ENCODE measurements at places on chromosomes 7 and 10. TPM values are rescaled to one million over a fixed set of nuclear protein-coding genes. Genes with fewer than 3 reads are reported as not detected.

GRCh38 chr7:111012799-111013675 lies 77.9 kb upstream of the LRRN3 start:
- no peak for DNase-seq

- DNase-seq = no peak
These were observed 761.9 kb downstream of the TYW1 start for GRCh38 chr7:67758551-67758950.

MTERF1 gene
- total RNA-seq = 9.6 TPM

CREB5 gene
- 4.7 TPM for total RNA-seq

GRCh38 chr10:69929575-69929974 lies 123.1 kb upstream of the MACROH2A2 start:
- no peak for DNase-seq

DNA sequence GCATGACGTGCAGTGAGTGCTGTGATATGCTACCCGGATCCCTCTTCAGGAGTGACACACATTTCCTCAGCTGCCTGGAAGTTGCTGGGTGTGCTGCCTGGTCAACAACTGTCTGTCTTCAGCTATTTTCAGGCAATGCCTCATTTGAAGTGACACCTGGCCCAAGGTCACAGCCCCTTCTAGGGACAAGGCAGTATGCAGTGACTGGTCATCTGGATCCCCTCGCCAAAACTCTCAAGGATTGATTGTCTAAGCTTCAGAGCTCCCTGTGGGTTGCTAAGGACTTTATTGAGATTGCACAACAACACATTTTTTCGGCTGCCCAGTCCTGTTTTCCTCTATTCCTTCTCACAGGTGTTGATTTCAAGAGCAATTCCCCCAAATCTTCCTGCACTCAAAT lies 108.8 kb downstream of the GNAI1 start:
- DNase-seq = no peak

DNA sequence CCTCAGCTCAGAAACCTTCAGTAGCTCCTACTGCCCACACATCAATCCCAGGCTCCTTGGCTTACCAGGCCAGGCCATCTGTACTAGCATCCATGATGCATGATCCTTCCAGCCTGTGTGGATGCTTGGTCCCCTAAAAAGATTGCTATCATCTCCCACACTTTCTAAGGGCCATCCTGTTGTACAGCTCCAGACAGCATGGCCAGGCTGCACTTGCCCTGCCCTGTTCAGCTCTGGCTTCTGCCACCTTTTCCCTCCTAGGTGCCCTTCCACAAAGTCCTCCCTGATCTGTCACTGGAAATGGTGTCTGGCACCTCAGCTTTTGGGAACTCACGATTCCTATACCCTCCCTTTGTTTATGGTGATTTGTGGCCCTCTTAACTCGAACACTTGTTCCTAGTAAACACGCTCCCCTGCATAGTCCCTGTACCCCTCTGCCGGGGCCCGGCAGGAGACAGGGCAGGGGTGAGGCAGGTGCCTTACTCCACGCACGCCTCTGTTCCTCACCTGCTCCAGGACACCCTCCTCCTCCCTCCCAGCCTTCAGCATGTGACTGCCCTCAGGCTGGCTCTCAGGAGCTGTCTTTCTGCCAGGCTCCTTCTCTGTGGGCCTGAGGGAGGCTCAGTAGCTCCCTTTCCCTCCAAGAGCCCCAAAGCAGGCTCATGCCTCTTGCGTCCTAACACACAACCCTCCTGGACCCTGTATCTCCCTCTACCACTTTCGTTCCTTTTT lies 71.8 kb downstream of the CDH23 start:
- no peak for DNase-seq

EGR2 gene
- total RNA-seq = 0.19 TPM

DNA sequence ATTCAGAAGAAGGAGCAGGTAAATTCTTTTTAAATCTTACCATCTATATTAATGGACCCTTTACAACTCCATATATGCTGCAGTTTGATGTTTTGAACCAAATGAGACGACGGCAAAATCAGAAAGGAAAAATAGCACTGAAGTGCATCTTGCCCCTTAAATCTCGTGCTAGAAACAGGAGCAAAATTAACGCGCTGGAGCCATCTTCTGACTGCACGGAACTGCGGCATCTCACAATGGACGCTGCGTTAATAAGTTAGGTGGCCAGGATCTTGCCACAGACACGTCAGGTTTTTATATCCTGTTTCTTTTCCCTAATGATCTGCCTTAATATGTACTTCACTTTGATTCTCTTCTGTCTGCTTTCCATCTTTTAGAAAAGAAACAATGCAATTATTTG lies 354.5 kb downstream of the TFEC start:
- DNase-seq = no peak

DNA sequence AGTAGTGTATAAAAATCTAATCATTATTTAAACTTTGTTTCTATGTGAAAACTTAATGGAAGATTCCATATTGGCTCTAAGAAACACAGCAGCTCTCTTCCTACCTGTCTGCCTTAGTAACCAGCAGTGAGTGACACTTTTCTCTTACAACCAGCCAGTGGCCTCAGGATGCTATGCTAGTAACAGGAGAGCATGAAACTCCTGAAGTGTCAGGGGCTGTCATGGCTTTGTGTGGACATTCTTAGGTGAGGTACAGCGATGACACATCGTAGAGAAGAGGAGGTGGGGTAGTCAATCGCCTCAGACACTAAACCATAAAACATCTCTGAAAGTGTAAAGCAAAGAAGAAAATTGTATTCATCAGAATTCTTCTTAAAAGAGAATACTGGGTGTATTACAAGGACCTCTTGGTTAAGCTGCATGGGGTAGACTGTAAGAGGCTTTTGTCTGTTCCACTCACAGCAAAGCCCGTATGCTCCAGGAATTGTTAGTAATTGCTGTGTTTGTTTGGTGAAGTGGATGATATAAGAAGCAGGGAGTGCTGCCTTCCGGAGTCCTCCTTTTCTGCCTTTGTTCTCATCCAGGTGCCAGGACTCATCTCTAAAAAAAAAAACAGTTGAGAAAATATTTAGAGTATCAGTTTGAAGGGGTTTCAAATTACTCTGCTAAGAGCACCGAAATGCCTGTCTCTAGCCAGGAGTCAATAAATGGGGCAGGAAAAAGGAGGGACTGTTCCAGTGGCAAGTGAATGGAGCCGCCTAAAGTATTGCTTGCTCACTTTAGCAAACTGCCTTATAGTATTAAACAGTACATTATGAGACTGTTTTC lies 518.8 kb downstream of the CNTNAP2 start:
- DNase-seq = no peak
